Bronchus fibroblast of lung (primary cell): ENCODE measurements at places on chromosomes 11 and 22. TPM values are rescaled to one million over a fixed set of nuclear protein-coding genes. Genes with fewer than 3 reads are reported as not detected.

The AQP11 gene
- total RNA-seq = 0.59 and 0.84 TPM in 2 replicates

The RIMBP3B gene
- total RNA-seq = 0.30 TPM in 1 of 2 replicates, not detected in the other

The CCND1 gene
- total RNA-seq = 112 and 125 TPM in 2 replicates

The OR6A2 gene
- total RNA-seq = not detected in 2 replicates

The MIOX gene
- 0.17 TPM in 1 of 2 replicates, not detected in the other for total RNA-seq

The DDIAS gene
- total RNA-seq = 7.1 and 7.3 TPM in 2 replicates

The SCGB2A2 gene
- not detected in 2 replicates for total RNA-seq

The TRIM51 gene
- not detected in 2 replicates for total RNA-seq
